ENCODE measurements at places on chromosomes 2 and 18.
A peak's percentile ranks its signal among the peaks of the same experiment; 100 is the strongest.

- DNase-seq = no peak
Observed at GRCh38 chr2:101768556-101769220, 71.2 kb downstream of the MAP4K4 start.

DNA sequence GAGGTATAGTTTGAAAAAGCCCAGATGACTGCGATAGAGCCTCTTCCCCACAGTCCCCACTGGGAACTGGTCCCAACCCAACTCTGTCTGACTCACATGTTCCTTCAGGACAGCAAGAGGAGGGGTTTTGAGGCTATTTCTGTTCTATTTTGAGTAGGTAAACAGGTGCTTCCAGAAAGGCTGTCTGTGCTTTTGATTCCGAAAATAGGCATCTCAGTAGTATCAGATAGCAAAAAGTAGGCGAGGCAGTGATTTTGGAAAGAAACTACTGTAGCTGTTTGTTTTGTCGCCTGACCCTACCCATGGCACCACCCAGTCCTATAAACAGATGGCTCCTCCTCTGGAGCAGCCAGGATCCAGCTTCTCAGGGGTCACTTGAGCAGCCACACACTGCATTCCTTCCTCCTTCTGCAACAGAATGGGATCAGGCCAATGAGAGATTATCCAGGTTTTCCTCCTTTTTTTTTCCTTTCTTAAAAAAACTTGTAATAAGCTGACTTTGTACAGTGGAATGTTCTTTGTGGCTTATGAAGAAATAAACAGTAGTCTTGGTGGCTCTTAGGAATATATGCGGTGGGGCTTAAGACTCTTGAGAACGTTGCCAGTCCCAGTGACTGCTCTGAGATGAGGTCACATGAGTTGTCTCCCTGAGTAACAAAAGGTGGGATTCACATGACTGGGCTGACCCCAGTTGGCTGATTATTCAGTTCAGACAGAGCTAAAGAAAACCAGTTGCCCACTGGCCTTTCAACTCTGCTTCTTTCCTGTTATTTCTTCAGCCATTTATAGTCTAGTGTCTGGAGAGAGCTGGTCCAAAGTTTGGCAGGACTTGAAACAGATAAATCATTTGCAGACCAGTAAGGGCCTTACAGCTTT lies 98.6 kb downstream of the KCNS3 start:
- no peak for DNase-seq

DNA sequence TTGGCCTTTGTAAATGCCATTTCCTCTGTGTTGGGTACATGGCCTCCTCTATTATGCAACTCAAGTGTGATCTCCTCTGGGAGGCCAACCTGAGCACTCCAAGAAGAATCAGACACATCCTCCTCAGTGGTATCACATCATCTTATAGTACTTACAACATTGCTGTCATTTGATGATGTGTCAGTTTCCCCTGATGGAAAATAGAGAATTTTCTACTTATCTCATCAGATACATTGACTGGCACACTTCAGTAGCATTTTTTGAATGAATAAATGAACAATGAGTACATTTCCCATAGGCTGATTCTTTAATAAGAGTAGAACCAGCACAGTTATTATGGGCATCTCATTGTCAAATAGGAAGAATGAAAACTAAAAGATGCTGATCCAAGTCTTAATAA lies 86.6 kb upstream of the NXPH2 start:
- DNase-seq = no peak

DNA sequence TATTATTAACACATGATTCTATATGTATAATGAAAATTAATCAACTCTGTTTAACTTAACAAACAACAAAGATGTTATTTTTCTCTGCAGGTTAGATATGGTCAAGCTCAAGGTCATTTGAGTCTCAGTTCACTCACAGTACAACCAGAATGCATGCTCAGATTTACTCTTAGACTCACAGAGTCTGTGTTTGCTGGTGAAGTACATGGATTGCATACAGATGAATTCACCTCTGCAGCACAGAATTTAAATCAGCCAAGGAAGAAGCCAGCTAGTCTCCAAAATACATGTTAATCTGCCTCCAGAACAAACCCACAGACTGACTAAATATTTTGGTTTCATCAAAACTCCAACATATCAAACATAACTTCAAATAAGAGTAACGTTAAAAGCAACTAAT lies 424.5 kb downstream of the RAD51AP2 start:
- DNase-seq = no peak

GRCh38 chr2:63023444-63023843 lies 27.2 kb upstream of the OTX1 start:
- peak; percentile 9 for DNase-seq

DNA sequence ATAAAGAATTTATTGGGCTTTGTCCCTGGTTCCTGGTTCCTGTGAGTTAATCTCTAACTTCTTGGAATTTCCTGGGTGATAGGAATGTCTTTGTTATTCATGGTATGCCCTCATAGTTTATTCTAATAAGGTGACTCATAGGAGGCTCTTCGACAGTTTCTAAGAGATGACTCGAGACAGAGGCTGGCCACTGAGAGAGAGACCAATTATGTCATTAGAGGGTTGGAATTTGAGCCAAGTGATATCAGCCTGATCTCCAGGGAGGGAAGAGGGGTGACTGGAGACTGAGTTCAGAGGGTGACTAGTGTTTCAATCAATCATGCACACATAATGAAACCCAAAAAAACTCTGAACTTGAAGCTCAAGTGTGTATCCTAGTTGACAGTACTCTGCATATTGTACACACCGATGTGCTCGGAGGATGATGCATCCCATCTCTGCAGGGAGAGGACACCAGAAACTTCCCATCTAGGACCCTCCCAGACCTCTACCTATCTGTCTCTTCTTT lies 185.7 kb downstream of the MTCL1 start:
- DNase-seq = peak; percentile 30

GRCh38 chr2:238996331-238997136 lies 148.6 kb downstream of the TWIST2 start:
- DNase-seq = no peak

DNA sequence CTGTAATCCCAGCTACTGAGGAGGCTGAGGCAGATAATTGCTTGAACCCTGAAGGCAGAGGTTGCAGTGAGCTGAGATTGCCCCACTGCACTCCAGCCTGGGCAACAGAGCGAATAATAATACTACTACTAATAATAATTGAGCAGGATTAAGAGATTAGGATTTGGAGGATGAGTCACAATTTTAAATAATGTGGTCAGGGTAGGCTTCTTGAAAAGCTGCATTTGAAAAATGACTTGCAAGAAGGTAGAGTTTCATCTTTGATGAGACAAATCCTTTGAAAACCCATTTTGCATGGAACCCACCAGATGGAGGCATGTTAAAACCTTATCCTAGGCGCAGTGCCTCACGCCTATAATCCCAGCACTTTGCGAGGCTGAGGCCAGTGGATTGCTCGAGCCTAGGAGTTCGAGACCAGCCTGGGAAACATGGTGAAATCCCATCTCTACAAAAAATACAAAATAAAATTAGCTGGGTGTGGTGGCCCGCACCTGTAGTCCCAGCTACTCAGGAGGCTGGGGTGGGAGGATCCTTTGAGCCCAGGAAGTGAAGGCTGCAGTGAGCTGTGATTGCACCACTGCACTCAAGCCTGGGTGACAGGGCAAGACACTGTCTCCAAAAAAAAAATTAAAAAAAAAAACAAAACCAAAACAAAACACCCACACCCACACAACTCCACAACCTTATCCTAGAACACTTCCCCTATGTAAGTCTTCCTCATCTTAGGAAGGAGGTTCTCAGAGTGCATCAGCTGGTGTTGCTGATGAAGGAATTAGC lies 3.3 kb upstream of the ATP8B1 start:
- DNase-seq = no peak

DNA sequence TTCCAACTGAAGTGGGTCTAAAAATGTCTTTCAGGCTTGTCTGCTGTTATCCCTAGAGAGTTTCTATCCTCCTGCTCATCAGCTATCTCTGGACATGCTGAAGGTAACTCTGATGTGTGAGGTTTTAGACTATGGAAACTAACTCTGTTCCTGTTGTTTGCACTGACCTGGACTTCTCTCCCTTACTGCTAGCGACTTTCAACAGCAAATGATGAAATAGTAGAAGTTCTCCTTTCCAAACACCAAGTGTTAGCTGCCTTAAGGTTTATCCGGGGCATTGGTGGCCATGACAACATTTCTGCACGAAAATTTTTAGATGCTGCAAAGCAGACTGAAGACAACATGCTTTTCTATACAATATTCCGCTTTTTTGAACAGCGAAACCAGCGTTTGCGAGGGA lies 26.9 kb downstream of the RMC1 start:
- DNase-seq = no peak

DNA sequence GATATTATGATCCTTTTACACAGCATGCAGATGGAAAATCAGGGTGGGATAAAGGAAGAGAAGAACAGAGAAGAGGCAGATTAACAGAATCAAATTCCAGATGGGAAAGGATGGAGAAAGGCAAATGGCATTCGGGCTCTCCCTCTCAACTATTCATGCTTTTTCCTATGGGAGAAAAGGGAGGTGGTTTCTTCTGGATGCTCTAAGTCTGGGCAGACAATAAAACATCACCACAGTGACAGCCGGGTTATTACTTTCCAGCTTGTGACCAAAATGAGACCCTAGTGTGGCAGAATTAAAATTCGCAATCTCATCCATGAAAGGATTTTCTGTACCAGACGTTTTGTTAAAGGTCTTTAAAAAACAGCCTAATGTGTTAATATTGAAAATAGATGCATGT lies 440.7 kb downstream of the RND3 start:
- DNase-seq = no peak

GRCh38 chr2:109497911-109498870 lies 115.6 kb downstream of the SEPTIN10 start:
- no peak for DNase-seq

- no peak for DNase-seq
Observed at GRCh38 chr2:237732070-237732469, 66.5 kb upstream of the RBM44 start.

DNA sequence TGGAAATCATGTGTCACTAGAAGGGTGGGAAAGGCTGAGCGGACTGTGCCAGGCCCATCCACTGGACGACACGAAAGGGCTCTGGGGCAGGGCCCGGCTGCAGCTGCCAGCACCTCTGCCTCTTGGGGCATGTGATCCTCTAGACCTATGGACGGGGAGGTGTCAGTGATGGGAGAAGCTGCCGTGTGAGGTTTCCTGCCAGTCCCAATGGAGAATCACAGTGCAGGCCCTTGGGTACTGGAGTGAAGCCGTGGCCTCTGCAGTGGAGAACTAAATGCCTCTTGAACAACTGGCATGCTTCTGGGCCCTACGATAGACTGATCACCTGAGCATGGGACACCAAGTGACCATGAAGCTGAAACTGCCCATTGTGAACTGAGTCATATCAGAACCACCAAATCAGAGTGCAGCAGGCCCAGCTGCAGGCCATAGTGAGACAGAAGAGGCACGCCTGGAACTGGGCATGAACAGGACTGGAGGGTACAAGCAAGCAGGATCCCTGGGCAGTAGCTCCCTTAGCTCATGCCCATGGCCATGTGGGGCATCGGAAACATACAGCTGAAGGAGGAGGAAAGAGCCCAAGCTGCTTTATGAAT lies 18.8 kb upstream of the RHOB start:
- DNase-seq = no peak

GRCh38 chr2:203286532-203286931 lies 41.7 kb upstream of the ABI2 start:
- no peak for DNase-seq

DNA sequence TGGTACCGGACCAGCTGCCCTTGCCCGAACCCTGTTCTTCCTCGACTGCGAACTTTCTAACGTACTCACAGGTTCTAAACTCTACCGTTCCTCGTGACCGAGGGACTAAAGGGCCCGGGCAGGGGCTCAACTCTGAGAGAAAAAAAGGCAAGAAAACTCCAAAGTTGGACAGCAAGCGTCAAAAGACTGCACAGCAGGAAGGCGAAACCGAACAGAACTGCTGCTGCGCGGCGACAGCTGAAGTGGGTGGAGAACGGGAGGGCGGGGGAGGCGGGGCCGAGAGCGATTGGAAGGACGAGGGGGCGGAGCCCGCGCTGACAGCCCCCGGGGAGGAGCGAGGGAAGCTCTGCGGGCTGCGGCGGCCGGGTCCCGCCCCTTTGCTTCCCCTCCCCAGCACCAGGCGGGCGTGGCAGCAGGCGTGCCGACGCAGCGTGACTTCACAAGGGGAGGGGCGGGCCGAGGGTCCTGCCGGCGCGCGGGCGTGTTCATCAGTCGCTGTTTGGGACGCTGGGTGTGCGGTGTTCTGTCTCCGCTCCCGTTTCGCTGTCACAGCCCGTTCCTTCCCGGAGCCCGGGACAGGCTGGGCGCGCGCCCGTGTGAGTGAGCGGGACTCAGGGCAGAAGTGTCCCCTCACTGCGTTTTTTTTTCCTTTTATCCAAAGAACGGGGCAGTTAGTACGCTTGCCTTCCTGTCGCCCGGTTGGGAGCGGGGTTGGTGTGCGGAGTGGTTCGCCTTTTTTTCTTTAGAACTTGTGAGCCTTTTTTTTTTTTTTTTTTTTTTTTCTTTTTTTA lies at the start of gene NABP1:
Gene NABP1 (plus strand): TSS at position 491 of the 791 bp plus-strand sequence. CDS start 479 bp downstream, outside the sequence.
- peak; percentile 98 for DNase-seq

- DNase-seq = peak; percentile 95
Observed at GRCh38 chr2:183996825-183997793, 601.2 kb upstream of the ZNF804A start.

DNA sequence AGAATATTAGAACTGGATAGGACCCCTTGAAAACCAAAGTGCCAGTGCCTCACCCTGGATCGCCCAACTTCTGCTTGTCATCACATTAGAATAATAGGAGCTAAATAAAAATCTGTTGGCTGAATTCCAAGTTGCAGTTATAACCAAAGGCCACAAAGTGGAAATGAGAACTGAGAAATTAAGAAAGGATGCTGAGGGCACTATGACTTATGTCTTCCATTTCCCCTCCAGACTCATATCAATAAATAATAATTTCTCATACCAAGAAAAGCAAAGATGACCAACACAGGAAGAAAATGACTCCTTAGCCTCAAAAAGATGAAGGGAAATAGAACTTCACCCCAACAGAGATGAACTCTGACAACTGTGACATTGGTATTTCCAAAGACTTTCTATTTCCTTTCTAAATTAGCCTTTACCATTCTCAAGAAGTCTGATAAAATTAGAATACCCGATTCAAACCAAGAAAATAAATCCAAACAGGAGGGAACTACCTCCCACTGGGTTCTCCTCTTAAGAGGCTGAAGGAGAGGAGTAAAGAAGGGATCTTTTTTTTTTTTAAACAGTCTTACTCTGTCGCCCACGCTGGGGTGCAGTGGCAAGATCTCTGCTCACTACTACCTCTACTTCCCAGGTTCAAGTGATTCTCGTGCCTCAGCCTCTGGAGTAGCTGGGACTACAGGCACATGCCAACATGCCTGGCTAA lies 46.5 kb upstream of the EPG5 start:
- no peak for DNase-seq

DNA sequence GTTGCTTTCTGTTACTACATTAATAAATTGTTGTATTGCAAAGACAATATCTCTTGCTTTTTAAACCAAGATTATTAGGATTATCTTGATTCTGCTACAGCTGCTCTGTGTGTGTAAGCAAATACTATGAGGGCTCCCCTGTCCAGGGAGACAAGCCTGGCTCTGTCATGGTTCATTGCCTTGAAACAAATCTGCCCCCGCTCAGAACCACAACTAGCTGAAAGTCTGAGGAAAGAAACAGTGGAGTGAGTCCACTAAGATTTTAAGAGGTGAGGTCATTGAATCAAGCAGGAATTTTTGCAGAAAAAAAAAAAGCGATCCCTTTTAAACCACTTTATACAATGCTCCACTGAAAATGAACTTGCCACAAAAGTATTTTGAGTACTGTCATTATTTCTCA lies 30.8 kb upstream of the LRRTM4 start:
- DNase-seq = no peak
